ENCODE measurements at places on chromosomes 4 and X.

- no peak for DNase-seq
These were observed 4.2 kb upstream of the ABCG2 start for GRCh38 chr4:88162626-88163025.

DNA sequence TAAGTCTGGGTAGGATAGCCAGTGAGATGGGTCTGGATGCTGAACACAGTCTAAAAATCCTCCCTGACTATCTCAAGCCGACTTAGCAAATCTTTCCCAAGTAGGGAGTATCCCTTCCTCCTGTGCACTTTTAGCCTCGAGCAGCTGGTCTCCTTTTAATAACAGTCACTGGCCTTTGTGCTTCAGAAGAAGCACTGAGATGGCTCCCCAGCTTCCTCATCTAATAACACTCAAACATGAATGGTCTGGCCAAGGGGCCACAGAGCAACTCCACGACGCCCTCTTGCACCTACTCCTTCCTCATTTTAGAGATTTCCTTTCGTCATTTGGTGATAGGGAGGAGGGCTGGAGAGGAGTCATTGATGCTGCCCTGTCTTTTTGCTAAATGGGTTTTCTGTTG lies 78.8 kb upstream of the TMEM150C start:
- no peak for DNase-seq

DNA sequence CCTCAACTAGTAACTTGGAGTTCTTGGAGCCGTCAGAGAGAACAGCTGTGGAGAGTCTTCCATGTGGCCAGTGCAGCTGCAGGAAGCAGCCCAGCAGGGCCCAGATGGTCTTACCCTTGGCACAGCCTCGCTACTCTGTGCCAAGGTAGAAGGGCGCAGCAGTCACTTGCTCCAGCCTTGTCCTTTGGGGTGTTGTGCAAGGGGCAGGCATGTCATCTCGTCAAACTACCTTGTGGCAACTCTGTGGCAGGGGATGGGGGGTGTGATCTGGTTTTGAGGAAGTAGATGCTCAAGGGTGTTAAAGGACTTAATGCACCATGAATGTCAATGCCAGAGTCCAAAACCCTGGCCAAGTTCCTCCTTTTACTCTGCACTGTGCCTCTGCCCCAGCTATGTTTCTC lies 34.2 kb upstream of the TBC1D14 start:
- no peak for DNase-seq

- no peak for DNase-seq
These were observed 24.2 kb upstream of the PPM1K start for GRCh38 chr4:88308587-88308986.

DNA sequence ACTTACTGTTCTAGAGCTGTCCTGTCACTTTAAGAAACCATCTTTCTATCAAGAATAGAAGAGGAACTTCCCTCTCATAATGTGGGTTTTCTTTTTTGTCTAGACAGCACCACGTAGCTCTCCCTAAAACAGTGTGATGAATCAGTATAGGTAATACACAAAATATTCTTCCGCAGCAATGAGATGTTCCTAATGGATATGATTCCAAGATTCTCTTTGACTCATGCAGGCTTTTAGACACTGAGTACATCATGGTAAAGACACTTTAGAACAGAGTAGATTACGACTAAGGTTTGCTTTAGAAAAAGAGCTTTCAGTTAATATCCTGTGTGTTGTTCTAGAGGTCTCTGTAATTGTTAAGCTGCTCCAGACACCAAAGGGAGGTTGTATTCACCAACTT lies 69.8 kb downstream of the PTTG2 start:
- no peak for DNase-seq

- no peak for DNase-seq
These were observed 31.1 kb downstream of the BMP15 start for GRCh38 chrX:50941638-50942037.

GRCh38 chr4:87209696-87210095 lies 10.7 kb downstream of the KLHL8 start:
- no peak for DNase-seq

DNA sequence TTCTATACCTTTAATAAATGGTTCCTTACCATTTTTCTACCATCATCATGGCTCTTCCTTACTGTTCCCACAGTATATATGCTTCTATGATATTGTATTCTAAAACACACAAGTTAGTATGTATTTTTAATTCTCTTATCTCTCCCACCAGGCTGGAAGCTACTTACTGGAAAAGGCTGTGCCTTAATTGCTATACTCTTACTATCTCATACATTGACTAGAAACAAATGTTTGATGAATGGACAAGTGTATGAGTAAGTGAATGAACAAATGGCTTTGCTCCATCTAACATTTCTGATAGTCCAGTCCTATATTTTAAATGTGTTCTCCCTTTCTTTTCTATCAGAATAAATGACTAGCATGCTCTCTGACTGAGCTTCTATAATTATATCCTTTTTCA lies 320.8 kb upstream of the RASGEF1B start:
- no peak for DNase-seq

DNA sequence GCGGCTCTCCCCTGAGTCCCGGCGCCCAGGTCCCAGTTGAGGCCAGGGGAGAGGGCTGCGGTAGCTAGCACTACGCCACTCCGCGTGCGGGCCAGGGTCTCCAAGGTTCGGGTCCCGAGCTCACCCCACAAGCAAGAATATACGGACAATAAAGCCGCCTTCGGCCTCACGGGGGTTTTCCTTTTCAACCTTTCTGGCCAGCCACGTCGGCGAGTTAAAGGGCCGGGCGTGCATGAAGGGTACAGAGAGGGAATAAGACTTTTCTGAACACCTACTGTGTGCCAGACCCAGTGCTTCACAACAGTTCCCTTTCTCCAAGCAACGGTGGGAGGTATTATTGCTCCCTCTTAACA lies 138.5 kb upstream of the ZIC3 start:
- DNase-seq = no peak

- DNase-seq = no peak
These were observed 24.2 kb downstream of the NKX1-1 start for GRCh38 chr4:1381944-1382541.

All from T-helper 17 cell (primary cell).